ENCODE measurements at places on chromosomes 6 and 20. TPM values are rescaled to one million over a fixed set of nuclear protein-coding genes. Genes with fewer than 3 reads are reported as not detected.

Gene RANBP9
- 29.0 TPM for total RNA-seq

Gene CEP43
- 13.5 TPM for total RNA-seq

Gene TSPO2
- not detected for total RNA-seq

Gene SYTL3
- total RNA-seq = 1.1 TPM

Gene LTA
- total RNA-seq = not detected

Gene BMP5
- total RNA-seq = not detected

Gene BANF2
- not detected for total RNA-seq

Gene MEI4
- not detected for total RNA-seq

Gene SPTLC3
- total RNA-seq = 7.8 TPM

Gene ZC2HC1B
- total RNA-seq = not detected

Gene RALGAPA2
- 5.7 TPM for total RNA-seq

Gene VIP
- not detected for total RNA-seq

Gene RAET1L
- 1.1 TPM for total RNA-seq

Gene COL9A1
- total RNA-seq = not detected

Gene MBOAT1
- 11.2 TPM for total RNA-seq

Gene MTG2
- 29.3 TPM for total RNA-seq

Gene GPANK1
- 17.2 TPM for total RNA-seq

Gene CTAGE9
- not detected for total RNA-seq

Gene GNL1
- 47.2 TPM for total RNA-seq

Gene KCNQ2
- not detected for total RNA-seq

Gene OR2B6
- not detected for total RNA-seq

Data from foreskin keratinocyte (primary cell).